ENCODE measurements at places on chromosomes 1 and 21.

- no peak for DNase-seq
Measured at GRCh38 chr1:3357526-3358297, 96.8 kb upstream of the ARHGEF16 start.

GRCh38 chr1:3978990-3979325 lies 78.9 kb upstream of the C1orf174 start:
- no peak for DNase-seq

- no peak for DNase-seq
Measured at GRCh38 chr1:35619237-35620121, 21.8 kb downstream of the PSMB2 start.

- peak; percentile 48 for DNase-seq
Measured at GRCh38 chr1:244460197-244460596, 876 bp upstream of the CATSPERE start.

GRCh38 chr1:24657781-24658180 lies 14.7 kb downstream of the SRRM1 start:
- no peak for DNase-seq

- peak; percentile 41 for DNase-seq
Measured at GRCh38 chr1:8477166-8477982, 159.5 kb downstream of the SLC45A1 start.

GRCh38 chr1:246527402-246528088 lies 20.5 kb upstream of the SMYD3 start:
- DNase-seq: no peak

DNA sequence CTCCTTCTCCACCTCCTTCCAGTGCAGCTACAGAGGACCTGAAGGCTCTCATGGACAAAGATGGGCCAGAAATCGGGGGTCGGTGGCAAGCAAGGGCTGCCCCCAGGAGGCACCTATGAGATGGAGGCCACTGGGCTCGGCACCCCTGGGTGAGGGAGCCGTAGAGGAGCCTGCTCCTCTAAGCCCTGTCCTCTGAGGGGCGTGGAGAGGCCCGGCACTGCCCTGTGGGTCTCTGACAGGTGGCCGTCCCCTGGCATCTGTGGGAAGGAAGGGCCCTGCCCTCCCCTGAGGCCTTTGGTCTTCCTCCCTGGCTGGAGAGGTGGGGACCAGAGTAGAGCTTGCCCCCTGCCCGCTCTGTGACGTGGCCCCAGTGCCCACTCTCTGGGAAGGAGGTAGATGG lies 30.9 kb downstream of the PRDM16 start:
- no peak for DNase-seq

- DNase-seq: peak; percentile 43
Measured at GRCh38 chr21:45470773-45471524, 66.0 kb downstream of the COL18A1 start.

DNA sequence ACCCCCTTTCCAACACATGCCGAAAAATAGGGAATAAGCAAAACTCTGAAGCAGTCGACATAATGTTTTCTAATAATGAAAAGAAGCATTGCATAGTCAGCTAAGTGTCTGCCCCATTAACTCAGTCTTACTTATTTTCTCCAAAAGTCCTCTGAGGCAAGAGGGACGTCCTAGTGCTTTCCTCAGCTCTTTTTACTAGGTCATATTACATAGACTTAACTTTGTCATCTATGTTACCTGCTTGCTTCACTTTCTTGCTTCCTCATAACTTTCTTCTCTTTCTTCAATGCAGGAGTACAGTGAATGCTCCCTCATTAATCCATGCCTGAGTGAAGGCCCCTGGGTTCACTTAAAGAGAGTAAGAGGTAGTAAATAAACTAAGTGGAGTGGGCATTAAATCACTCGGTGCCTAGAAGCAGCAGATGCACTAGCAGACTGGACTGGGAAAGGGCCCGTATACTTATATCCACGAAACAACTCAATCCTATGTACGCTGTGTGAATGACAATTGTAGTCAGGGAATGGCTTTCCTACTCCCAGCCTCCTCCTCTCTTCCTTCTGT lies 210.5 kb upstream of the SPAG17 start:
- DNase-seq: no peak

- DNase-seq: no peak
Measured at GRCh38 chr1:160149233-160149632, 2.2 kb upstream of the ATP1A4 start.

GRCh38 chr21:39124681-39125251 lies 58.5 kb downstream of the PSMG1 start:
- DNase-seq: no peak

GRCh38 chr1:214326406-214326805 lies 45.4 kb downstream of the SMYD2 start:
- DNase-seq: no peak

DNA sequence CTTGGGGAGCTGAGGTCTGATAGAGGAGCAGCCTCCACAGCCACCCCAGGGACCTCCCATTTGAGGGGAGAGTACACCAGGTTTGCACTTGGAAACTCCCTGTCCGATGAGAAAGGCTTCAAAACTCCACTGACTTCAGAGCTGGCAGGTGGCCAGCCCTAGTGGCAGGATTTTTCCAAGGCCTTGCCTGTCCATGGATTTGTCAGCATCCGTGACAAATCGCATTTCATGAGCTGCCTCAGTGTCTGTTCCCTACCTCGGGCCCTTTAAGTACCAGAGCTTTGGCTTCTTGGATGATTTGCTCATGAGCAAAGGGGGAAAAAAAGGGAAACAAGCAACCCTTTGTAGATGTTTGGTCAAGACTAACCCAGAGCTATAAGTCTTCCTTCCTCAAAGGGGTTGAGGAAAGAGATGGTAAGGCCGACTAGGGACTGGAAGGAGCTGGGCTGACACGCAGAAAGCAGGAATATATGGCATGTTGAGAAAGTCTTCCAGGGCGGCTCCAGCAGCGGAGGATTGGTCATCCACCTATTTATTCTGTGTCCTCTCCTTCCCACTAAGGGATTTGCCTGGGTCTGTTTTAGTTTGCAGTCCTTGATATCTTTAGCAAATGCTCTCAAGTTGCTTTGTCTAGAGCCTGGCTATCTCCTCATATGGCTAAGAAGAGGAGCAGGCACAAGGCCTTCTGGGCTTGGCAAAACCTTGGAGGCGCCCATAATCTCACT lies 2.7 kb upstream of the HSPG2 start:
- no peak for DNase-seq

DNA sequence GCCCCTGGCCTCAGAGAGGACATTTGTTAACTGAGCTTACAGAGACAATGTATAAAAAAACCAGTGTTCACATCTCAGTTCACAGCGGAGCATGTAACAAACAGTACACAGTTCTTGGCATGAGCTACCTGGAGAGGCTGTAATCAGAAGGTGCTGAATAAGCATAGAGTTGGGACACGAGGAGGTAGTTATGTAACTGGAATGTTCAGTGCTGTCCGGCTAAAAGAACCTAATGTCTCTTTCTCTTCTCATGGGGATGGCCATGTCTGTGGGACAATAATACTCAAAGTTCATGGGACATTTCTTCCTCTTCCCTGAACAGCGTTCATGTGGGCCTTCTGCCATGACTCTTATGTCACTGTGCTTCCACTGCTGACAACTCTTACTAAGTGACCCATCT lies 17.2 kb upstream of the STX12 start:
- no peak for DNase-seq

DNA sequence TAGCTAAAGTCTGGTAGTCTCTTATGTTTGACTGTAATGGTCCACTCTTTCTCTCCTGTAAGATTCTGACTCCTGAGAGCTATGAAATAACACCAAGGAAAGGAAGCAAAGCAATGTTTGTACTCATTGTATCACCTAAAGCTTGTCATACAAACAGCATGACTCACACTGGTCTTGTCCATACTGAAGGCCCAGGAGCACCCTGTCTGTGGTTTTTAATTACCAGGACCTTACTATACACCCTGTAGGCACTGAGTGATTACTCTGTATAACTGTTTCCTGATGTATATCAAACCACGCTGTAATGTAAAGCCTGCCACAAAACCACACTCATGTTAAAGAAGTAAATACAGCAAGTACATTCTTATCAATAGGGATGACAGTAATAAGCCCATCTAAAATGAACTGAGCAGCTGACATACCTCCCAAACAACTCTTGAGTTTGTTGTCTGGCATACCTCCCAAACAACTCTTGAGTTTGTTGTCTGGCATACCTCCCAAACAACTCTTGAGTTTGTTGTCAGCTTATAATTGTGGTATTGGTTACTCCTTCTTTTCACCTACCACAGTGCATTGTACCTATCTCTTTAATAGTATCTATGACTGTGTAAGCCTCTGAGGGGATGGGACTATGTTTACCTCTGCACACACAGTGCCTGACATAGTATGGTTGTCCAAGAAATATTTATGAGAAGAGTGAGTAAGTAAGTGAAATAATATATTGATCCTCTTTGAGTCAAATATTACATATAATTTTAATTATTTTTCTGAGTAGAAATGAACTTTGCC lies 11.6 kb upstream of the TNFSF18 start:
- DNase-seq: no peak

DNA sequence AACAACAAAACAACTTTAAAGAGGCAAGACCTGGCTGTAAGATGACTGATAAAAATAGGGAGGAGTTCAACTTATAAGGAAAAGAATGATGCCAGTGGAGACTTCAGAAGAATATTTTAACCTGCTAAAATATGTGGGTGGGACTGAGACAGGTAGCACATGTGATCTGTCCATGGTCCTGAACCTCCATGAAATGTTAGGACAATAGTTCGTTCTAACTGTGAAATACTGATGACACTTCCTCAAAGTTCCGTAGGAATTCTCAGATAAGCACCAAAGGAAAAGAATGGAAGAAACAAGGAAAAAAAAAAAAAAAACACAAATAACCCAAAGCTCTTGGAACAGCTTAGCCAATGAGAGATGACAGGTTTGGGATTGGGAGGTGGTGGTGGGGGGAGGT lies 44.7 kb downstream of the CDC42BPA start:
- DNase-seq: no peak

DNA sequence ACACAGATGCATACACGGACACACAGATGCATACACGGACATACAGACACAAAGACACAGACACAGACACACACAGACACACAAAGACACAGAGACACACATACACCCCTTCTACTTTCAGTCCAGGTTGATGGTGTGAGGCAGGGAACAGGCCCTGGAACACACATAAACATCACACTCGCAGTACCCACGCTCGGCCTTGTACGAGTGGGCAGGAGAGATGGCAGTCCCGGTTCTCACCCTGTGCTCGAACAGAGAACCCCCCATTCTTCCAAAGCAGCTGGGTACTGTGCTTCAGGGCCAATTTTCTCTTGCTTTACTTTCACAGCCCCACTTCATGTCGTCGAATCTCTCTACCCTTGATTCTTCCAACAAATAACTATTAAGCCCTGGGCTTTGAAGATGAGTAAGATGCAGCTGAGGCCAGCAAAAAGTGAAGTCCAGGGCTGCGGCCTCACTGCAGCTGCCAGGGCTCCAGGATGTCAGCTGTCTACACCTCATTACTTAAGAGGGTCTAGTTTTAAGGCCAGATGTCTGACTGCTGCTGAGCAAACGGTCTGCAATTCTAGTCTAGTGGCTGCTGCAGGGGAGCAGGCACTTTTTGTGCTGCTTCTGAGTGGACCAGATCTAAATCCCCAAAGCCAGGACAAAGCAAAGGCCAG lies 90.1 kb downstream of the PGBD5 start:
- no peak for DNase-seq

DNA sequence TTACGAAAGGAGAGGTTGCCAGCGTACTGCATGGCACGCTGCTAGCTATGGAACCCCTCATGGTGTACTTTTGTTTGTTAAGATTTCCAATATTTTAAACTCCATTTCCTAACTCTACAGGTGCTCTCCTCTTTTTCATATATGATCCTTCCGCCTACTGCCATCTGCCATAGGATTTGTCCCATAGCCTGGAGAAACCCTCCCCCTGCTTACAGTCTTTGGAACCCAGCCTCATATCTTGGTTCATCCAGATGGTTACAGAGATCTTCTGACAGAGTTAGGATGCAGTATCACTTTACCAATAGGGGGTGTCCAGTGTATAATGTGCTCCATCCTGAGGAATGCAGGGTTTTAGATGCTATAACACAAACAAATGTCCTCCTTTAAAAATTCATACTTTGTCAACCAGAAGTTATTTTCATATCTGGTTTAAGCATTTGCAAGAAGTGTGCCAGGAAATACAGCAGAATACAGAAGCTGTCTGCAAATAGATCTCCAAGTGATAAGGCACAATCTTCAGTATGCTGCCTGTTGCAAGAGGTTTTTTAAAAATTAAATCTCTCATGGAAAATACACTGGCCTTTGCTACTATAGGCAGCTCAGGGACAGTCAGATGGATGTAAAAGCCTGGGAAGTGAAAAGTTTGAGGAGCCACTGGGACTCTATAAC lies 377.8 kb downstream of the KCNH1 start:
- no peak for DNase-seq

DNA sequence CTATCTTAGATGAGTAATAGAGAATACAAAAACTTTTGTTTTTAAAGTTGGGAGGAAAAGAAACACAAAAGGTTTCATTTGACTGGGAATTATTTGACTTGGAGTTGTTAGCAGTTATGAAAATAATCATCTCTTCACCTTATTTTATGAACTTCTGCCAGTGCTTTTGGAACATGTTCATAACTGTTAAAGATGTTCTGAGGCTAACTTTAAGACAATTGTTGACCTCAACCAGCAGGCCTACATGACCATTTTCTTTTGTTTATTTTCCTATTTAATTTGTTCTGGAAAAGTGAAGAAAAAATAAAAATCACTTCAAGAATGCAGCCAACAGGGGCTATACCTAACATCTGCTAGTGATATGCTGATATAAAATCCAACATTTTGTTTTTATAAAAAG lies 37.4 kb downstream of the JAM2 start:
- DNase-seq: no peak

- peak; percentile 77 for DNase-seq
Measured at GRCh38 chr21:32772281-32773047, 909 bp upstream of the PAXBP1 start.

DNA sequence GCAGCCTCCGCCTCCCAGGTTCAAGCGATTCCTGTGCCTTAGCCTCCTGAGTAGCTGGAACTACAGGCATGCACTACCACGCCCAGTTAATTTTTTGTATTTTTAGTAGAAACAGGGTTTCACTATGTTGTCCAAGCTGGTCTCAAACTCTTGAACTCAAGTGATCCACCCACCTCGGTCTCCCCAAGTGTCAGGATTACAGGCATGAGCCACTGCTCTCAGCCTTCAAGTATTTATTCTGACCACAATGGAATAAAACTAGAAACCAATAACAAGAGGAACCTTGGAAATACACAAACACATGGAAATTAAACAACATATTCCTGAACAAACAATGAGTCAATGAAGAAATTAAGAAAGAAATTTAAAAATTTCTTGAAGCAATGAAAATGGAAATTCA lies 32.7 kb upstream of the DR1 start:
- no peak for DNase-seq

- DNase-seq: no peak
Measured at GRCh38 chr1:62725255-62725654, 37.1 kb upstream of the DOCK7 start.

DNA sequence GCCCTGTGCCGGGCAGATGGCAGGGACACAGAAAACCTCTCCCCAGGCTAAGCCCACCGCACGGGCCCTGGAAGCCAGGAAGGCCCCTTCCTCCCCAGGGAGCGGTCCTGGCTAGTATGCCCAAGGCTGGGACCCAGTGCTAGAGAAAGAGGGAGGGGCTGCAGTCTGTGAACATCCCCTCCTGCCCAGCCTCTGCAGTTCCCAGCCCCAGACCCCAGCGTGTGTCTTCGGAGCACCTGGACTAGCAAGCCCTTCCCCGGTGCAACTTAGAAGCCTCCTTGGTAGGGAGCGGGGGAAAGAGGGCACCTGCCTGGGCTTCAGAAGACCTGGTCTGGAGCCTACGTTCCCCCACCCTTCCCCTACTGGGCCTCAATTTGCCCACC lies 2.1 kb downstream of the PLEKHG5 start:
- no peak for DNase-seq

All from activated CD4-positive, alpha-beta T cell treated with anti-CD3 and anti-CD28 coated beads, Interleukin-2, amount 50 U/mL, for 48 hours (primary cell).